ENCODE measurements at places on chromosomes 7 and 10. TPM values are rescaled to one million over a fixed set of nuclear protein-coding genes. Genes with fewer than 3 reads are reported as not detected.

NKX1-2 gene
- not detected for total RNA-seq

SFRP5 gene
- 0.09 TPM for total RNA-seq

PON3 gene
- 4.0 TPM for total RNA-seq

AKR1C8 gene
- not detected for total RNA-seq

CYREN gene
- total RNA-seq, result 32.6 TPM

EGFR gene
- 27.8 TPM for total RNA-seq

PLPP4 gene
- total RNA-seq, result 0.85 TPM

GNAT3 gene
- total RNA-seq, result not detected

ZMIZ1 gene
- total RNA-seq, result 26.2 TPM
